ENCODE measurements at places on chromosomes 7 and 10.

DNA sequence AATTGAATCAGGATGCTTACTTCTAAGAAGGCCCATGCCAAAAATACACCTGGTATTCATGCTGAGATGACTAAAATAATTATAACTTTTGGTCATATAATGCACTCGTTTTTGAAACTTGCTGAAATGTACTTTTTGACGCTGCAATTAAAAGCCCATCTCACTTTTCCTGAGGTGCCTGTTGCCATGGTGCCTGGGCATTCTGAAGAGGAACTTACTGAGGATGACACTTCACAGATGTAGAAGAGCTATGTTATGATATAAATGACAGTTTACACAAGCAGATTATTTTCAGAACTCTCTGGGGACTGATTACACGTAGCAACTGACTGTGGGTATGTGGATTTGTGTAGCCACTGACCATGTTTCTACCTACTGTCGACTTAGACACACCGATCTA lies 182.4 kb downstream of the TPK1 start:
- DNase-seq = no peak

GRCh38 chr10:10477844-10478243 lies 539.8 kb upstream of the CELF2 start:
- no peak for DNase-seq

- DNase-seq = no peak
Measured at GRCh38 chr10:51186361-51186760, 112.1 kb downstream of the PRKG1 start.

- no peak for DNase-seq
Measured at GRCh38 chr10:78165617-78166016, 132.0 kb downstream of the RPS24 start.

DNA sequence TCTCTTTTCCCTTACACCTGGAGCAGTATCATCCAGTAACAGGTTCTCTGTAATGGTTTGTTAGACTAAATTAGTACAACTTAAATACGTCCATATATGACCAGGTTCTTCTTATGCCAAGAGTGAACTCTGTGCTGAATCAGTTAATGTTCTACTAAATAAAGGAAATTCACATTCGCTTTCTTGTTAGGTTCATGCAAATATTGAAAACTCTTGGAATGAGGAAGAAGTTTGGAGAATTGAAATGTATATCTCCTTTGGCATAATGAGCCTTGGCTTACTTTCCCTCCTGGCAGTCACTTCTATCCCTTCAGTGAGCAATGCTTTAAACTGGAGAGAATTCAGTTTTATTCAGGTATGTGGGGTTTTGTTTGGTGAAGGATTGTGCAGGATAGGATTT lies 15.3 kb upstream of the CFAP69 start:
- DNase-seq = no peak

DNA sequence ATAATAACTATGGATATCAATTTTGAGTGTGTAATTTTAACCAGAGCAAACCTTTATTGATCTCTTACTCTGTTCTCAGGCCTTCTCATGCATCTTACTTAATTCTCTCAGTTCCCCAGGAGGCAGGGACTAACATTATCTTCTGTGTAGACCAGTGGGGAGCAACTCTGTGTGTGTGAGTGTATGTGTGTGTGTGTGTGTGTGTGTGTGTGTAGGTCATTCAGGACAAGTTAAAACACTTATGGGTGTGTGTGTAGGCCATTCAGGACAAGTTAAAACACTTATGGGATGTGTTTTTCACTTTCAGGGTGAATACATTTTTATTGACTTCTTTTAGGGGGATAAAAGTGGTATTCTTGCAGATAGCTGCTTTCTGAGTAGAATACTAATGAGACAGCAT lies 145.0 kb downstream of the ADAM12 start:
- DNase-seq = no peak

DNA sequence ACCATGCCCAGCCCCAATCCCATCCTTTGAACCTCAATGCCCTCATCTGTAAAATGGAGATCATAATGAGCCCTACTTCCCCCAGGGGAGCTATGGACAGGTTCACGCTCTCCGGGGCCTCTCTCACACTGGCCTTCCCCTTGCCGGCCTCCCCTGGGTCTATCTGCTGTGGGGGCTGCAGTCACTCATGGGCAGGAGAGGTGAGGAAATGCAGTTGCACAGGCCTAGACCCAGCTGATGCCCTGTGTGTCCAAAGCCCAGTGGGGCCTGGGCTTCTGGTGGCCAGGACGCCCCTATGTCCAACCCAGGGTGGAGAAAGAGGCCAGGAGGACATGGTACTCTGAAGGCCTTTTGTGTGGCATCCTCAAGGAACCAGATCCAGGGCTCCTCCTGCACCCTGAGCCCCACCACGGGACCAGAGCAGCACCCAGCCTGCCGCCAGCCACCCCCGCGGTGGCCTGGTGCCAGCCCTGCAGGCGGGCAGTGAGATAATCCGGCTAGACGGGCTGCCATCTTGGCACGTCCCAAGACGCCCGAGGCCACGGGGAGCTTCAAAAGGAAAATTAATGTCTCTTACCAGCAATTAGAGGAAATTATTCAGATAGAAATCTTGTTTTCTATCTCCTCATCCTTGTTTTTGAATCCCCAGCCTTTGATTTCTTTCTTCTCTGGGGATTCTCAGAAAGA lies 39.0 kb downstream of the MYL10 start:
- DNase-seq = no peak

- DNase-seq = no peak
Measured at GRCh38 chr10:14635043-14635710, 139.5 kb downstream of the FAM107B start.

- no peak for DNase-seq
Measured at GRCh38 chr10:69366738-69367137, 50.0 kb downstream of the TACR2 start.

DNA sequence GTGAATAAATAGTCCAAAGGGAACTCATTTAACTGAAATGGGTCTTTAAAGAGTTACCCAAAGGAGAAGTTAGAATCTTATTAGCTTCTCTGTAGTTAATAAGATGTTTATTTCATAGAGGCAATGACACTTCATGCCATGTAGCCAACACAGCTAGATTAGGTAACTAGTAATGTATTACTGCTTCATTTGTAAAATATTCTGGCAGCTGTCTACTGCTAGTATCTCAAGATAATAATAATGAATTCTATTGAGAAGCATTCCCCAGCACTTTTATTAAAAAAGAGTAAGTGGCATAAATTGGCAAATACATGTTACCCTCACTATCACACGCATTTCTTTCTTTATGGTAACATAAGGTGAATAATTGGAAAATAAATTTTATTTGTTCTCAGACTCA lies 10.1 kb downstream of the PAPSS2 start:
- no peak for DNase-seq

DNA sequence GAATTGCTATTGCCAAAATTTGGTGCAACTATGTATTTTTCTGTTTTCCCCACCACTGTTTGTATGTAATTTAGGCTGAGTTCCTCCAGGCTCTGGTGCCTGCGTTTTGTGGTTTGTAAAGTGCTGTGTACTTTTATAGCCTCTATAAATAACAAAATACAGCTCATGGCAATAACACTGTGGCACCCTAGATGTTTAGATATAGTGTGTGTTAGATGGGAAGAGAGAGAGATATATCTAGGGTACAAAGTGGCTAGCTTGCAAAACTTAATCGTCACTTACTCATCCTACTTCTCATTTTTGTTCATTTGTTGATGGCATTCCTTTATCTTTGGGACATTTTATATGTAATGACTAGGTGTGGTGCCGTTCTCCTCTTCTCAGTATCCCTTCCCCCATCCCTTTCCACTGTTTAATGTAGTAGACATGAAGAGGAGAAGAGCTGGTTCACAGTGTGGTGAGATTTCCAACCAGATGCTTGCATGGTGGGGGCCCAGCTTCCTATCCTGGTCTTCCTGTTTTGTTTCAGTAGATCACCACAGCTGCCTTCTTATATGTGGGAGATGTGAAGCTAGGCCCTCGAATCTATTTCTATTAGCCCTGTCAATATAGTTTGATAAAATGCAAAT lies 115.0 kb downstream of the SND1 start:
- no peak for DNase-seq

DNA sequence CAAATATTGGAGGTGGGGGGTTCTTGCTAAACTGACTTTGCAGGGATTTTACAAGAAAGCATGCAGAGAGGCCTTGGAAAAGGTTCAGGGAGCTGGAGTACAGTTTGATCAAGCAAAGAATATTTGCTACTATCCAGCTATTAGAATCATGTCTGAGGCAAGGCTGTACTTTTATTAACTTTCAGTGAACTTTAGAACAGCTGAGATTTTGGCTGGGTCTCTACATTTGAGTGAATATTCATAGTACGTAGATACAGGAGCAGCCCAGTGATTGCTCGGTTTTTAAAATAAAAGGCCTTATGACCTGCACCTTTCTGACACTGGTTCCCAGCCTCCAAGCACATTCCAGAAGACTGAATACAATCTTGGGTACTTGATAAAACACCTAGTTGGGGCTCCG lies 496.8 kb upstream of the AKR1E2 start:
- no peak for DNase-seq

DNA sequence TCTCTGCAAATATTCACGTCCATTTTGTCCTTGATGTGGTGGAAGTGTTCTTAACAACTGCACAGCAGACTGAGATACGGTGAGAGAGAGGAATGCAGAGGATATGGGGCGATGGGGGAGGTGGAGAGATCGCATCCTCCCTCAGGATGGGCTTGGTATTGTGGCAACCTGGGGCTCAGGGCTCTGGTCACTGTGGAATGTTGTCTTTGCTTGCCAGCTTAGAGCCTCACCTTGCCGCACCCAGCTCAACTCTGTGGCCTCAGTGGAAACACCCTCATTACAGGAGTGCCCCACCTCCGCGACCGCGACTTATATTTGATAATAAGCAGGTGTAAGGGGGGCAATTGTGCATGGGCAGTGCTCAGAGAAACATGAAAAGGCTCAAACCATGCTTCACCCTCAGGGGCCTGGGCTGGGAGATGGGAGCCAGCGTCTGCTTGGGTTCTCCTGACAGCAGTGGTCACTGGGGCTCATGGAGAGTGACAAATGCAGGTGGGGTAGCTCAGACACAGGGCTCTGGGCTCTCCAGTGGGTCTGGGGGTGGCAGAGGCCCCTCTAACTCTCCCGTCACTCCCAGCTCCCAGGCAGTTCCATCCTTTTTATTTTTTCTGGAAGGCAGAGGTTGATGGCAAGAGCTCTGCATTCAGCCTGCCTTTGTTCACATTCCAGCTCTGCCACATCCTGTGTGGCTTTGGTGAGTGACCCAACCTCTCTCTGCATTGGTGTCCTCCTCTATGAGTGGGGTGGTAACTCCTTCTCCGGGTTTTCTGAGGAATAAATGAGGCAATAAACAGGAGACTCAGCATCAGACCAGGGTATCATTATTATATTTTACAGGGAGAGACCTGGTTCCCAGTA lies 43.1 kb upstream of the EMX2 start:
- no peak for DNase-seq

DNA sequence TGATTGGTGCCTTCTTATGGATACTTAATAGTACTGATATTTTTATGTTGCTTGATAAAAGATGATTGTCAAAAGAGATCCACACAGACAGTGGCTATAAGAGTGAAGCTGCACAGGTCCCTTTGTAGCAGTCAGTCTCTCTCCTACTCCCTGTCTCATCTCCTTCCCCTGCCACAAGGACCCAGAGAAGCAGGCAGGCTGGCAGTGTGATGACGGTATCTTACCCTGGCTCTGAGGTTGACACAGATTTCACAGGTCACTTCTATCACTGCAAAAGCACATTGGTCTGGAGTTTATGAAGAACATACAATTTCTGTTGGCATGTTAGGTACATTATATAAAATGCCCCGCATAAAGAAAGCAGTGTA lies 64.4 kb upstream of the AHR start:
- peak; percentile 34 for DNase-seq

- no peak for DNase-seq
Measured at GRCh38 chr10:102396730-102397151, 1.2 kb downstream of the NFKB2 start.

DNA sequence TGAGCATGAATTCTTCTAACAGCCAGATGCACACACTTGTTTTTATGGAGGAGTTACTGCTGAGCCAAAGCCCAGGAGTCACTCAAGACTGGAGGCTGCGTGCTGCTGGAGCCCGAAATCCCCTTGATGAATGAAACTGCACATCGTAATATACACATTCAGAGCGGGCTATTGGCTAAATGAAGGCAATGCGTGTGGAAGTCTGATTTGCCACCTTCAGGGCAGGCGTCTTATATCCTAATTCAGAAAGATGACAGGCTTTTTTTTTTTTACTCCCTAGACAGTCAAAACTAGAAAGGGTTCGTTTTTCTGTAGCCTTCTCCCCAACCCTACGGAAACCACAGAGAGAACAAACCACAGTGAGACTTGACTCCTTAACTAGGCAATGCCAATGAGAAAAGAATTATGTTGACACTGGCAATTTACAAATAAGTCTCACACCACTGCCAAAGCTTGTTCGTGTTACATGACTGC lies 227.2 kb upstream of the KLF14 start:
- peak; percentile 85 for DNase-seq

DNA sequence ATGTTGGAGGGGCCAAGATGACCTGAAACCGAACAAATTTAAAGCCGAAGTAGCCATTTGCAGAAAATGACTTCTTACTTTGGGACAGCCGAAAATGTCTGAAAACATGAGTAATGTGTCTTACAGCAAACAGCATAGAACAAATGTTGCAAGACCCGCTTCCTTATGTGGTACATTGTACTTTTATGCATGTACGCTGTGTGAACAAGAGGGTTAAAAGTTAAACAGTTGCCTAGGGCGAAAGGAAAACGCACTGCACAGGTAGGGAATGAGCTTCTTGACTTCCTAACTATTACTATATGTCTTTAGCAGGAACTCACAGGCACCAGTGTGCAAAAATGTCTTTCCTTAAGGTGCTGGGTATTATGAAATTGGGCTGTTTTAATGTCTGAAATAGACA lies 303.5 kb upstream of the MGMT start:
- DNase-seq = no peak

DNA sequence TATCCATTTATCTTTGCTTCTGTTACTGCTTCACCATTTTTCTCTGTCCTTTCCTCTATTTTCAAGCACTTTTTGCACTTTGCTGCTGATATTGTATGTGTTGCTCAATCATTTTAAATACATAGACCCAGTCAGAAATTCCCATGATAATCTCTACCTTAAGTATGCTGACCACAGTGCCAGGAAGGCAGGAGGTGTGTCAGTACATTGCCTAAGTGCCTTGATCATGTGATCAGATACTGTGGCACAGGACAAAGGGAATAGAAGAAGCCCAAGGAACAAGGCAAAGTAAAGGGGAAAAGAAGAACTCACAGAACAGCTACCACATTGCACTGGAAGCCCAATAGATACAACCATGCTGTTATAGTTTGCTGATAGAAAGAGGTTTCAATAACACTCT lies 53.7 kb upstream of the CD36 start:
- DNase-seq = no peak

- DNase-seq = no peak
Measured at GRCh38 chr7:21923658-21924057, 22.0 kb downstream of the CDCA7L start.
